ENCODE measurements at places on chromosomes 3 and 15.

- no peak for DNase-seq
Observed at GRCh38 chr3:169432708-169433432, 230.6 kb downstream of the MECOM start.

DNA sequence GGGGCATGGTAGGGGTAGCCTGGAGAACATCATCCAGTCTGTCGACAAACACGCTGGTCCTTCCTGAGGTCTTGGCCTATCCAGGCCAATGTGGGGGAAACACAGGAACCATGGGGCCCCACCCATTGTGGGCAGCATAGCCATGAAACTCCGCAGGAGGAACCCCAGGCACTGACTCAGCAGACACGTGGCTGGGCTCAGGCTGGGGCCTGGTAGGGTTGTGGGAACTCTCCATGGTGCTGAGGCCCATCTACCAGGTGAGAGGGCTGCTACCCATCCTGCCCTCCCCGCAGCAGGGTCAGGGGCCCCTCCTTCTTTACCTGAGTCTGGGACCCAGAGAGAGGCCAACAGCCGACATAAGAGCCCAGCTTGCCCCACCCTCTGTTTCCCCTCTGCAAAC lies 22.6 kb upstream of the CACNA2D2 start:
- no peak for DNase-seq

- no peak for DNase-seq
Observed at GRCh38 chr3:181660337-181660736, 51.4 kb upstream of the SOX2 start.

- DNase-seq, result no peak
Observed at GRCh38 chr3:186540835-186541226, 3.3 kb downstream of the CRYGS start.

- DNase-seq, result no peak
Observed at GRCh38 chr15:48993380-48993779, 29.7 kb upstream of the SHC4 start.

DNA sequence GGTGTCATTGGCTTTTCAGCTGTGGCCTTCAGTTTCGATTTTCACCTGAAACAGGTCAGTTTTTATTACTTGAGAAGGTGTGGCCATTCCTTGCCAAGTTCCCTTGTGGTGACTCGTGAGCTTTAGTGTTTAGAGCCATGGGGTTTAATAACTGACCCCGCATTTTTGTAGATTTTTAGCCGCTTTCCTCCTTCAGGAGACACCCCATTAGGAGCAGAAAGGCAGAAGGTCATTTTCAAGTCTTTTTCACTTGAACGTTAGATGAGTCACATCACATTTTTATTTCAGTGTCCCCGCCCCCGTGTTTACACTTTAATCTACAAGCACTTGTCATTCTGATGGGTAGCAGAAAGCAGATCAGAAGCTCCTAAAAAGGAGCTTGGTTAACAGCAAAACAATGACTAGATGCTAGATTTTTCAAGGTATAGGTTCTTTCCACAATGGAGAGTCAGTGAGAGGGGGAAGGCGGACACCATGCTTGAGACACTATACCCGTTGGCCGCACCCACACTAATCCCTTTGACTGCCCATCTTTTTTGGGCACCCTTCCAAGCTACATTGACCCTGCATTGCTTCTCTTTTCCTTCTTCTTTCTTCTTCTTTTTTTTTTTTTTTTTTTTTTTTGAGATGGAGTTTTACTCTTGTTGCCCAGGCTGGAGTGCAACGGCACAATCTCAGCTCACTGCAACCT lies 132.7 kb downstream of the GHSR start:
- DNase-seq, result peak; percentile 13

DNA sequence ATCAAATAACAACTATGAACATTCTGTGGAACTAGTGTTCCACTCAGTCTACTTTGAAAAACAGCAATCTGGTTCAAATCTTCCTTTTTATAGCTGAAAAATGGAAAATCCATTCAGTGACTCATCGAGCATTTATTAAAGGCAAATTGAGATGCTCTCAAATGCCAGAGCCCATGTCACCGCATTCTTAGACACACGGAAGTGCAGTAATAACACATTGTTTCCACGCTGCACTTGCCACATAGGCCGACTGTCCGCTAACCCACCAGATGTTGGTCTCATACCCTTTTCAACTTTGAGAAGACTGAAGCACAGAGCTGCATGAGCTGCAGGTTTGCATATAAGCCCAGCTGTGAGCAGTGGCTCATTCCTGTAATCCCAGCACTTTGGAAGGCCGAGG lies 95.9 kb downstream of the TMEM266 start:
- DNase-seq, result no peak

- no peak for DNase-seq
Observed at GRCh38 chr15:87374339-87374738, 882.2 kb downstream of the NTRK3 start.

DNA sequence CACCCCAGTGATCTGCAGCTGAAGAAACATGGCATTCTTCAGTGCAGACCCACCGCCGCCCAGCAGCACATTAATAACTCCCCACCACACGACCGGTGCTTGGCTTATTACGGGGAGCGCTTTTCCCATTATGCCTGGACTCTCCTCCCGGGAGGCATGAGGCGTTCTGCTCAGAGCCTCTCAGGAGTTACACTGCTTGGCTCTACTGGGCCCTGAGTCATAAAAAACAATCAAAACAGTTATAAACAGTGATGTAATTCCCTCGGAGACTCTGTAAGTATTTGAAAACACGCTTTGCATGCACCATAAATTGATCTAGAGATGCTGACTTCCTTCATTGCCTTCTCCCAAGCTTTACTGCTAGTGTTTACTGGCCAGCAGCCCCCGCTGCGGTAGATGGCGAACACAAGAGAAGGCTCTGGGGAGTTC lies 77.1 kb upstream of the SNRPA1 start:
- no peak for DNase-seq

- no peak for DNase-seq
Observed at GRCh38 chr3:71924721-71925120, 139.8 kb upstream of the PROK2 start.

DNA sequence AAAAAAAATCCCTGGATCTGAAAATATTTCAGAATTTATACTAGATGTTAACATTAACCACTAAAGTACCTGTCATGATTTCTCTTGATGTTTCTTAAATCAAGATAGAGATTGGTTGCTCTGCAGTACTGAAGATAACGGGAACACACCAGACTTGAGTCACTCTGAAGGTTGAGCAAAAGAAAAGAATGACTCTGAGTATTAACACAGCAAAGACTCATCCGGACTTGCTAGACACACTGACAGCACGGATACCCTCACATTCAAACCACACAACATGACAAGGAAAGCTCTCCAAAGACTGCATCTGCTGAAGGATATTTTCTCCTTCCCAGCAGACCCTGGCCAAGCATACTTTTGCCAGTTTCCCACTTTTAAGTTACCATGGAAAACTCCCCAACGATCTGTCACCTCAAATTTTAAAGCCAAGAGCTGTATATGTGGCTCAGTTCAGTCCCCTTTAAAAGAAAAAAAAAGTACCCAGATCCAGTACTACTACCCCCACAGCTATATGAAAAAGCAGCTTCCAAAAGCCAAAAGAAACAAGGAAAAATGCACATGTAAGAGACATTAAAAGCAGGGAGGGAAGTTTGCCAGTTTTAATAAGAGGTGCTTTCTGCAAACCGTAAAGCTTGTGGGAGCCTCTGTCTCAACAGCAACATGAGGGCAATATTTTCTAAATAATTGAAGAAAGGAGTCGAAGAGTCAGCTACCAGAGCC lies 8.3 kb downstream of the EOGT start:
- no peak for DNase-seq

DNA sequence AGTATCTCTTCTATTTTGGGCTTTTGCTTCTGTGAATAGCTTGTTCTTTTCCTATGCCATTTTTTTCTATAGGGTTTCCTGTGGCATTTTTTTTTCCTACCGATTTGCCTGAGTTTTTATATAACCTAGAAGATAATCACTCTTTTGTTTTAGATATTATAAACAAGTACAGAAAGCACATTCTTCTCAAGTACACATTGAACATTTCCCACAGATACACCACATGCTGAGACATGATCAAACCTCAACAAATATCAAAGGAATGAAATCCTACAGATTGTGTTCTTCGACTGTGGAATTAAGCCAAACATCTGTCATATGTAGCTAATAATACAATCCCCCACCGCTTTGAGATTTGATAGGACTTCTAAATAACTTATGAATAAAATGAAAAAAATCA lies 9.1 kb upstream of the FEM1B start:
- DNase-seq, result no peak

DNA sequence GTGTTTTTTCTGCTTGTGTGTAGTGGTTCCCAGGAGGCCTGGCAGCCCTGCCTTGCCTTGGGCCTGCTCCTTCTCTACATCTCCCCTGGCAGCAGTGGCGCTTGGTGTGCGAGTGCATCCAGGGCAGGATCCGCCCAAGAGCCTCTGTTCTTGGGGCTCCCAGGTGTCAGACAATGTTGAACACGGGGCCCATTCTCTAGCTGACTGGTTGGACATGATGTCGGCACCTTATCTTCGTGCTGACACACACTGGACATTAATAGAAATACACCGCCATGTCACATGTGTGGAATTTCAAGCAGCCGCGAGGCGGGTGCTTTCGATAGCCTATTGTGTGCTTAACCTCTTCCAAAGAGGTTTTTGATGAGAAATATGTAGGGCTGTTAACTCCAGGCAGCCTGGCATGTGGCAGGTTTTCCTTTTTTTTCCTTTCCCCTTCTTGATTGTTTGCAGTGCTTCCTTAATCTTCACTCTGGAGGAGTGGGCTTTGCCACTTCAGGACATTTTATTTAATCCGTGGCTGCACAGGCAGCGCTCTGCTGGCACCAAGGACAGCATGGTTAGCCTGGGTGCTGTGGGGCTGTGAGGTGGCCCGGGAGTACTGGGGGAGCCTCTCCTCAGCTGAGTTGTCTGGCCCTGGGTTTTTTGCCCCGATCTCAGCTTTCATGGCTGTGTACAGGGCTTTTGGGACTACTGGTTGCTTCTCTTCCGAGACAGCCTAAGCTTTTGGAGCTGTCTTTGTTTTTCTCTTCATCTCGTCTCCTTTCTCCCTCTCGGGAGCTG lies 42.5 kb downstream of the CHCHD6 start:
- DNase-seq, result no peak

- DNase-seq, result no peak
Observed at GRCh38 chr3:140355481-140355880, 322.4 kb upstream of the TRIM42 start.

DNA sequence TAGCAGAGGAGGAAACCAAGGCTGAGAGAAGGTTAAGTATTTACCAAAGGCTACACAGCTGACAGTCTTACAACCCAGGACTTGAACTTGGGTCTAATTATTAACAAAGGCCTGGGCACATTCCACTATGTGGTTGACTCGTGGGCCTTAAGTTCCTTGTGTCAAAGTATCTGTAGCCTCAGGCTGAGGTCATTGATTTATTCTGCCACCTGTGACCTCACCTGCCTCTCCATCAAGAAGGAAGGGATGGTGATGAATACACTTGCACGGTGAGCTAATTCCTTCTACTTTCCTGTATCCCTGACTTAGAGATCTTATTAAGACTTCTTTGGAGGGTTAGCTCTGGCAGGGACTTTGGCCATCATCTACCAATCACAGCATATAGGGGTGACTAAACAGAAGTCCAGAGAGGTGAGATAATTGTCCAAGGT lies 19.9 kb upstream of the LRRC58 start:
- DNase-seq, result no peak

GRCh38 chr15:49693498-49693897 lies 72.7 kb downstream of the DTWD1 start:
- DNase-seq, result no peak

GRCh38 chr3:188111002-188111584 lies 42.9 kb upstream of the LPP start:
- no peak for DNase-seq

DNA sequence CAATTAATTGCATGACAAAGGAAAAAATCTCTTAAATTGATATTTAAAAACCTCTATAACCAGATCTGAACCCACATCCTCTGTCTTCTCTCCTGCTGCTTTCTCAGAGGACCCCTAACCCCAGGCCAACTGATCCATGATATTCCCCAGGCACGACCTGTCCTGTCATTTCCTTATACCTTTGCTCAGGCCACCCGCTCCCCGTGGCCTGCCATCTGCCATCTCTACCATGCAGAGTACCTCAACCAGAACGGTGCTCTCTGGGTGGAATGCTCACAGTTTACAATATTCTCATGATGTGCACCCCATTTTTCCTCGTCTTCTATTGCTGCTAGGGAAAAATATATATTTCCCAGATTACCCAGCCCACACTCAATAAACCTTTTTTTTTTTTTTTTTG lies 57.7 kb downstream of the ARHGEF3 start:
- DNase-seq, result no peak

DNA sequence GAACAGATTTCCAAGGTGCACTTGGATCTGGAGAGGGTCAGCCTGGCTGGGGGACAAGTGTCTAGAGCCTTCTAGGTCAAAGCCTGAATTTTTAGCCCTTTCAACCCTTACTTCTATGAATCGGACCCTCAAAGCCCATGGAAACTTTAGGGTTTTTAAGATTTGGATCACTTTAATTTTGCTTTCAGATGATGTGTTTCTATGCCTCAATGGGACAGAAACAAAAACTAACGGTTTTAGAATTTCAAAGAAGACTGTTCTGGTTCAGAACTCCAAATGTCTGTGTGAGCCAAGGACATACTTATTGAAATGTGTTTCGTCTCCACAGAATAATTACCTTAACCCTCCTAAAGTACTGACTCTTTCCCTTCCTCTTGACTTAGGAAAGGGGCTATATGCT lies 266.7 kb downstream of the LRTM1 start:
- DNase-seq, result no peak

GRCh38 chr3:2711081-2711480 lies 399.1 kb downstream of the IL5RA start:
- DNase-seq, result no peak

DNA sequence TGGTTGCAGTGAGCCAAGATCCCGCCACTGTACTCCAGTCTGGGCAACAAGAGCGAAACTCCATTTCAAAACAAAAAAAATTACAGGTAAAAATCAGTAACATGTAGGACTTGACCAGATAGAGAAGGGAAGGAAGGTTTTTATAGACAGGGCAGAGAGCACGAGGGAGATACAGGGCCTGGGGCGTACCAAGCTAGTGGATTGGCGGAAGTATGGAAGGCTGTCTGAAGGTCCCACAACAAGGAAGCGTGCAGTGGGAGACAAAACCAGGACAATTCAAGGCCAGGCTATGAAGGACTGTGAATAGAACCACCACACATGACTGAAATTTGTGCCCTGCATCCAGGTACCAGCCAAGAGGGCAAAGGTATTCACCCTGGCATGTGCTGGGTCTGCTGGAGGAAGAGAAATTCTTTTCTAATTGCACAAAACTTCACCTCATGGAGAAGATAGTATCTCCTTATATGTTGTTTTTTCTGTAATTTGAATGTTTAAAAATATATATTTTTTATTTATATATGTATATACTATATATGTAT lies 33.0 kb upstream of the BCL2A1 start:
- DNase-seq, result no peak

- DNase-seq, result no peak
Observed at GRCh38 chr3:81891055-81891895, 129.8 kb upstream of the GBE1 start.

GRCh38 chr15:85443593-85444087 lies 63.2 kb downstream of the AKAP13 start:
- DNase-seq, result peak; percentile 37

- no peak for DNase-seq
Observed at GRCh38 chr3:115652738-115653137, 29.4 kb downstream of the GAP43 start.

Measured in pulmonary artery endothelial cell (primary cell).